Activated T-helper 1 cell treated with anti-CD3 and anti-CD28 coated beads, Interleukin-2, amount 50 U/mL, for 16 hours (primary cell): ENCODE measurements at places on chromosomes 3 and 15.

DNA sequence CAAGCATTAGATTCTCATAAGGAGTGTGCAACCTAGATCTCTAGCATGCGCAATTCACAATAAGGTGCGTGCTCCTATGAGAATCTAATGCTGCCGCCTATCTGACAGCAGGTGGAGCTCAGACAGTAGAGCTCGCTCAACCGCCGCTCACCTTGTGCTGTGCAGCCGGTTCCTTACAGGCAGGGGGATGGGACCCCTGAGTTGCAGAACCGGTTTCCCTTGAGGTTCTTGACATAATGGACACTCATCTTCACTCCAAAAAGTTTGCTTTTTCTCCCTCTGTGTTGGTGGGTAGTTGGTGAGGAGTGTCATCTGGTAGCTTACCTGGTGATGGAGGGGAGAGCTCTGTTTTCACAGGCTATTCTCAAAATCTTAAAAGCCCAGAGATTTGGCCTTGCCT, 324.0 kb upstream of the TBL1XR1 start:
- no peak for DNase-seq

GRCh38 chr15:53453253-53454105, 306.0 kb downstream of the WDR72 start:
- DNase-seq, result no peak

- DNase-seq, result no peak
Measured at GRCh38 chr15:75348562-75349350, 1.9 kb downstream of the NEIL1 start.

GRCh38 chr3:78091478-78092119, 1051.7 kb downstream of the ROBO2 start:
- no peak for DNase-seq

GRCh38 chr3:13552857-13553652, 4.1 kb downstream of the FBLN2 start:
- no peak for DNase-seq

- DNase-seq, result no peak
Measured at GRCh38 chr15:37246856-37247255, 146.5 kb upstream of the MEIS2 start.

GRCh38 chr3:125078951-125079674, 23.3 kb upstream of the HEG1 start:
- DNase-seq, result no peak

DNA sequence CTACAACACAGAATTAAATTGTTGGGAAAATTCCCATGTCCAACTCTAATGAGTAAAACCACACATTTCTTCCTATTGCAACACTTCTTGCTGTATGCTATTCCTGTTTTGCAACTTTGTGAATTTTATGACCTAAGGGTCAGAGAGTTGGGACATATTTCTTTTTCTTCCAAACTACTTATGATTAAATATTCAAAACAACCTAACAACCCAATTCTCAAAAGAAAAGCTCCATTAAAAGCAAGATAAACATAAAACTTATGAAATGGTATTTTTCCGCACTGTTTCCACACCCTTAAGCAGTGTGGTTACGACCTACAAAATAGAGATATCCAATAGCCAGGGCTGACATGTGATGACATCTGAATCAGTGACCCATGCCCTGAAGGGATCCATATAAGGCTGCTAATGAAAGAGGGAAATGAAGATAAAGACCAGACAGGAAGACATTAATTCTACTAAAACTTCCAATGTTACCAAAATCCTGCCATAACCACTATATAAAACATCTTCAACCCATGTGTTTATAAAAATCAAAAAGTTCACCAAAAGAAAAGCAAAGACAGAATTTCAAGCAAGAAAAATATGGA, 45.6 kb downstream of the DMXL2 start:
- no peak for DNase-seq

GRCh38 chr3:116059421-116060096, 385.7 kb downstream of the LSAMP start:
- DNase-seq, result no peak
